NCI-H774 (cell line): ENCODE measurements at places on chromosomes 3 and 15.
A peak's percentile ranks its signal among the peaks of the same experiment; 100 is the strongest.

GRCh38 chr3:3288255-3288654 is 108.8 kb upstream of the CRBN start:
- no peak for DNase-seq

- DNase-seq = no peak
These were observed 500 bp upstream of the VGLL3 start for GRCh38 chr3:86991482-86991815.

DNA sequence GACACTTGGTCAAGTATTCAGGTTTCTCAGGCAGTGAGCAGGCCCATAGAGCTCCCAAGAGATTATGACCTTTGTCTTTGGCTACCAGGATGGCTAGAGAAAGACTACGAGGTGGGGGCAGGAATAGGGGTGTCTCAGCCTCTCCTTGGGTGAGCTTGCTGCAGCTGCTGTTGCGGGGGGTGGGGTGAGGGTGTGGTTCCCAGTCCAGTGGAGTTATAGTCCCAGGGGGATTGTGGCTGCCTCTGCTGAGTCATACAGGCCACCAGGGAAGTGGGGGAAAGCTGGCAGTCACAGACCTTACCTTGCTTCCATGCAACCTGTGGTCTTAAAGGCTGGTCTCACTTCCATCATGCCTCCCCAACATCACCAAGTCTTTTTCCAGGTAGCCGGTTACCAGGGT is 31.7 kb downstream of the ATP2C1 start:
- DNase-seq = no peak

DNA sequence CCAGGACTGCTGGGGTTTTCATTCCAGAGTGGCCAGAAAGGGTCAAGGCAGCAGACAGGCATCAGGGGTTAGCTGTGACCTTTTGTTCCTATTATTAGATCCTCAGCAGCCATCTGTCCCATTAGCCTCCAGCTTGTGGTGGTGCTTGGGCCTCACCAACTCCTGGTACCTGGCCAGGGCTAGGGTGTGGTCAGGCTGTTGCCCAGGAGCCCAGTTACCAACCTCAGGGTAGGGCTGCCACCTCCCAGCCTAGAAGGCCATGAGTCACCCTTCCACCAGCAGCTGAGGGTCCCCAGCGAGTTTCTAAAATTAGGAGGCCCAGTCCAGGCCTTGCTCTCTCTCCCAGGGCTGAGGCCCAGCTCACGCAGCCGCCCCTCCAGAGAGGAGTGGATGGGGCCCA is 12.2 kb downstream of the TMEM43 start:
- DNase-seq = no peak

GRCh38 chr3:159763011-159763601 is 225.5 kb upstream of the IL12A start:
- peak; percentile 71 for DNase-seq

- DNase-seq = no peak
These were observed 445 bp downstream of the EFCAB12 start for GRCh38 chr3:129428007-129428375.

DNA sequence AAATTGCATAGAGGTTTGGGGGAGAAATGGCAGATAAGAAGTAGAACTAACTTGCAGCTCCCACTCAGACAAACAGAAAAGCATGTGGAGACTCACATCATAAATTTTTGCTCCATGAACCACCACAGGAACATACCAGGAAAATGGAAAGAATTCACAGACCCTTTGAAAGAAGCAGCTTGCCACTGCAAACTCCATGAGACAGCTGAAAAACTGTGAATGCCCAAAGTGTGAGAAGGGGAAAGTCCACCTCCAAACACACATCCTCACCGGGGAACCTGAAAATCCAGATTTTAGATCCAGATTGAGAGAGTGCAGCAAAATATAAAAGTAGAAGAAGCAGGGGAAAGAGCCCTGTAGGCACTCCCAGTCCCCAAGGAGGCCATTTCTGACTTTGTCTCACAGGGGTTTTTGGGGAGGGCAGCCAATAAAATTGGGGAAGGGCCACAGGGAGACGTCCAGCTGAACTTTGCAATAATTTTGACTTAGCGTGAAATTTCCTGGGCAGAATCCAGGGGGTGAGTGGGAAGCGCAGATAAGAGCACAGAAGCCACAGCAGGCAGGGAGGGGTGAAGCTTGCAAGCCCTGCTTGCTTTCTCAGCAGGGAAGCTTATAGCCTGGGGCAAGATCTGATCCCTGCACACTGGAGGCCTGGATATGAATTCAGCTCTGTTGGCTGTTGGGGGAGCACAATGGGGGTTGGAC is 183.4 kb upstream of the UBE2E2 start:
- no peak for DNase-seq

GRCh38 chr3:108518895-108519294 is 8.5 kb upstream of the MYH15 start:
- DNase-seq = no peak

GRCh38 chr3:194377708-194378107 is 8.2 kb upstream of the LRRC15 start:
- DNase-seq = no peak

GRCh38 chr3:158105710-158106253 is 438 bp downstream of the SHOX2 start:
- DNase-seq = peak; percentile 32

DNA sequence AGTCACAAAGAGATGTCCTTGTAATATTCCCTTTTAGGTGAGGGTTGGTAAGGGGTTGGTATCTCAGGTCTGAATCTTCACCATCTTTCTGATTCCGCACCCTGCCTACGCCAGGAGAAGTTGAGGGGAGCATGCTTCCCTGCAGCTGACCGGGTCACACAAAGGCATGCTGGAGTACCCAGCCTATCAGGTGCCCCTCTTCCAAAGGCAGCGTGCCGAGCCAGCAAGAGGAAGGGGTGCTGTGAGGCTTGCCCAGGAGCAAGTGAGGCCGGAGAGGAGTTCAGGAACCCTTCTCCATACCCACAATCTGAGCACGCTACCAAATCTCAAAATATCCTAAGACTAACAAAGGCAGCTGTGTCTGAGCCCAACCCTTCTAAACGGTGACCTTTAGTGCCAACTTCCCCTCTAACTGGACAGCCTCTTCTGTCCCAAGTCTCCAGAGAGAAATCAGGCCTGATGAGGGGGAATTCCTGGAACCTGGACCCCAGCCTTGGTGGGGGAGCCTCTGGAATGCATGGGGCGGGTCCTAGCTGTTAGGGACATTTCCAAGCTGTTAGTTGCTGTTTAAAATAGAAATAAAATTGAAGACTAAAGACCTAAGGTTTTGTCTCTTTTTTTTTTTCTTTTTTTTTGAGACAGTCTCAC is 19.8 kb downstream of the TYRO3 start:
- no peak for DNase-seq

DNA sequence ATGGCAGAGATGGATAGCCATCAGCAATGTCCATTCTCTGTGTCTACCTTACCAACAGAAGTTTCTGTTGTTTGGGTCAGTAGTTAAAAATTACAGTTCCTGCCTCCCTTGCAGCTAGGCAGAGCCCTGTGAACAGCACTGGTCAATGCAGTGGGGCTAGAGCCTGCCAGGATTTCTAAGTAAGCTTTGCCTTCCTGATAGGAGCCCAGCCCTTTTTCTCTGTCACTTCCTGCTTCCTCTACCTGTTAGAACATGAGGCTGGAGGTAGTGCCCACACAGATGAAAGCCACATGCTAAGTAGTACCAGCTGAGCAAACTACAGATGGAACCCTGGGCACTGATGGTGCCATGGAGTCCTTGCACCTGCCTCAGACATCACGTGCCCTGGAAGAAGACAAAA is 45.0 kb downstream of the MGLL start:
- DNase-seq = no peak

DNA sequence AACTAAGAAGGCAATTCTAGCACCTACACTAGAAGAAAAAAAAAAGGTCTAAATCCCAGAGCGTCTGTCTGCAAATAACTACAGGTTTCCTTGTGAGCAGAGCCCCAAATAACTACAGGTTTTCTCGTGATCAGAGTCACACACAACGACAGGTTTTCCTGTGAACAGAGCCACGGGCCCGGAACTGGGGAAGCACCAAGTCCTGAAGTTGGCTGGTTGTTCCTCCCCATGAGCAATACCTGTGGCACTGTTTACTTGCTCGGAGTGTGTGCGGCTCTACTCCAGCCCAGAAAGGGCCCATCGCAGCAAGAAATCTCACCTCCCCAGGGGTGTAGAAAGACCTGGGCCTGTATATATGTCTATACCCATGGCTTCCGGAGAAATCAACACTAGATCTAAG is 644 bp upstream of the MASP1 start:
- no peak for DNase-seq

DNA sequence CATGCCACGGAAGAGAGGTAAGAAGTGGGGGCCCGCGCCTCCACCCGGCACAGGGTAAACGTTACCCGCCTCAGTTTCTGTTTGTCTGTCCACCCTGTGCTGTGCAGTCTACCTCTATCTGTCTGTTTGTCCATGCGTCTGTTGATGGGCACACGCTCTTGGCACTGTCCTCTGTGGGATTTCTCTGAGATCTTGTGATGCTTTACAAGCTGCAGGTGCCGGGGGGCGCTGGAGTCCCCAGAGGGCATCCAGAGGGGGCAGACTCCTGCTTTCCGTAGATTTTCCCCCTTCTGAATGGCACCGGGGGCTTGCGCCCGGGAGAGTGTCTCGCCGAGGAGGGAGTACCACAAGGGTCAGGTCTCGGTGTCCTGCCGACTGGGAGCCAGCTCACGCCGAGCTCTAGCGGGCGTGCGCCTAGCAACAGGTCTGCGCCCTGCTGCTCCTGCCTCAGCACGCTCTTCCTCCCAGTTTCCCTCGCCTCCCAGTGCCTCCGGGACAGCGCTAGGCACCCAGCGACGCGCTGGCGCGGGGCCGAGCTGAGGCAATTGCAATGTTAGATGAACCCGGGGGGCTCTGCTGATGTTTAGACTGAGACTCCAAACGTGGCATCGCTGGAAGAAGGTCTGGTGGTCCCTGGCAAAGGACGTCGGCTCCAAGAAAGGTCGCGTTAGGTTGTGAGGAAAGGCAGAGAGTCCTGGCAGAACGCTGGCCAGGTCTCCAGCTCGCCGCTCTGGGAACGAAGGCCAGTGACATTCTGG is 667 bp downstream of the CEMIP start:
- peak; percentile 14 for DNase-seq

DNA sequence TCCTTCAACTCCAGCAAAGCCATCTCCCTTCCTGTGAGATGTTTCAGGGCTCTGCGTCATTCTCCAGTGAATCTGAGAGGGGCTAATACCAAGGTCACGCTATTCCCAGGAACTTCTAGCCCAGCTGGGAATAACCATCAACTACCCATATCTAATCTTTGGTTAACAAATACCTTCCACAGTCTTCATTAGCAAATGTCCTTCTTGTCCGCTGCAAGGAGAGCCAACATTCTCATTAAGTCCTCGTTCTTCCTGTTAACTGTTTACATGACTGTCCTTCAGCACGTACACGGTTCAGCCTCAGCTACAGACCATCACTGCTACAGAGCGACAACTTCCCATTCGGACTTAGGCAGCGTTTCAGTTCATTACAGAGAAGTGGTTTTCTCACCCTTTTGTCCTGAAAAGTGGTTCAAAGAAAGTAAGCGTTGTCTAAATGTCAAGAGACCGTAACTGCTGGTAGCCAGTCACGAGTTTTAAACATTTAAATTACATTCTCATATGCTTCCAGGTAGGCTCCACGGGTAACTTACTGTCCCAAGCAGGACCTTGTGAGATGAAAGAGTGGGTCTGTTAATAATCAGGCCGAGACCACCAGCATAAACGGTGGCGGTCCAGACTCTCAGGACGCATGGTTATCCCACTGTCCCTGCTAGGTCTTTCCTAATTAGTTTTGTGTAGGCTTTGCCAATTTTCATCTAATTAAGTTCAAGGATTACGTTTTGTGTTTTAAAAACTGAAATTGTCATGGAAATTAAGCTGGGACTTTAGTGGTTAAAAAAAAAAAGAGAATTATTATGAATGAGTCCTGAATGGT is 63.8 kb downstream of the CHSY1 start:
- DNase-seq = no peak

GRCh38 chr3:66437341-66437929 is 63.4 kb downstream of the LRIG1 start:
- no peak for DNase-seq

DNA sequence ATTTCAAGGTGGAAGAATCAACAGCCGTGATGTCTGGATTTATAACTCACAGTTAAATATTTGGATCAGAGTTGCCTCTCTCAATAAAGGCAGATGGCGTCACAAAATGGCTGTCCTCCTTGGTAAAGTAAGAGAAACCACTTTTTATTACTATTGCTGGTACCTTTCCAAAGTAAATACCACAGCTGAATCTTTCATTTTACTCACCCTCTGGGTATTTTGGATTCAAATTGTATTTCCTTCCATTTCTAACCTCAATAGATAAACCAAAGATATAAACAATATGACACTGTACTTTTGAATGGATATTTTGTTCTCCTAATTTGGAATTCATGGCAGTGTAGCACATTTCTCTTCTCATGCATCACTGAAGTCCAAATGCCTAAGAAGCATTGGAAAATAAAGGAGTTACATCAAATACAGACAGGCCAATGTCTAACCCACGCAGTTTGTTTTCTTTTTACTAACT is 29.5 kb downstream of the KLHL24 start:
- DNase-seq = no peak

DNA sequence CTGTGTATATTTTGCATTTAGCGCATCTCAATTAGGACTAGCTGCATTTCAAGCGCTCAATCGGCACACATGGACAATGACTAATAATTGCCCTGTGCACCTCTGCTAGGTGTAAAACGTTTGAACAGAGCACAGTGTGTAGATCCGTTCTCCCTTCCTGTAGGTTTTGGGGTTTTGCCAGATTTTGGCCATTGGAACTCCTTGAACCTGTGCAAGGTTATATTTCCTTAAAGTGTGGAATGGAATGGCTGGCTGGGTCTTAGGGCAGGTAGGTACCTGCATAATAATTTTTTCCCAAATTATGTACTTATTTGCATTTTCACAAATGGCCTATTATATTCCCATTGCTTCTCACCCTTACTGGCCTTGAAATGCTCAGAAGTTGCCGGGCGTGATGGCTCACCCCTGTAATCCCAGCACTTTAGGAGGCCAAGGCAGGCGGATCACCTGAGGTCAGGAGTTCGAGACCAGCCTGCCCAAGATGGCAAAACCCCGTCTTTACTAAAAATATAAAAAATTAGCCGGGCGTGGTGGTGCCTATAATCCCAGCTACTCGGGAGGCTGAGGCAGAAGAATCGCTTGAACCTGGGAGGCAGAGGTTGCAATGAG is 777 bp downstream of the RNU5B-1 start:
- no peak for DNase-seq

- no peak for DNase-seq
These were observed 10.9 kb downstream of the RMDN3 start for GRCh38 chr15:40743921-40744814.

- no peak for DNase-seq
These were observed 6.9 kb downstream of the CXCR6 start for GRCh38 chr3:45950131-45950530.

GRCh38 chr15:93029836-93030429 is 59.1 kb downstream of the RGMA start:
- DNase-seq = no peak

- no peak for DNase-seq
These were observed 25.9 kb downstream of the TMCC1 start for GRCh38 chr3:129867506-129868124.

- DNase-seq = peak; percentile 33
These were observed 555.8 kb upstream of the ALCAM start for GRCh38 chr3:104810896-104811295.
